ENCODE measurements at places on chromosomes 16 and 17.

- peak; percentile 83 for DNase-seq
These were observed 1.1 kb upstream of the CRHR1 start for GRCh38 chr17:45782889-45783592.

GRCh38 chr16:11526655-11527350, 59.9 kb downstream of the LITAF start:
- no peak for DNase-seq

DNA sequence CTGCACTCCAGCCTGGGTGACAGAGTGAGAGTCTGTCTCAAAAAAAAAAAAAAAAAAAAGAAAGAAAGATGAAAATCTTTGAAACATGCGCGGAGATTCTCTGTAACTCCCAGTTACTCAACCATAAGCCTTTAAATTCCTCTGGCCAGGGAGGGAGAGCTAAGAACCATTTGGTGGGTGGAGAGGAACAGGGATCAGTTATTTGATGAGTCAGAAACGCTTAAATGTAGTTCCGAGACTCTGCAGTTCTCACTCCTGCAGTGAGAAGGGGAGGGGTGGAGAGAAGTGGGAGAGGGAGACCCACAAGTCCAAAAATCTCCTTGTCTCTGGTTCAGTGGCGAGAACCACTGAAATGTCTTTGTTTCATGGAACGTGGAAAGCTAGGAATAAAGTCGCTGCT, 266.7 kb downstream of the SOX9 start:
- no peak for DNase-seq

- no peak for DNase-seq
These were observed 43.2 kb upstream of the MRPS23 start for GRCh38 chr17:57892820-57893595.

Measured in endothelial cell (in vitro differentiated cells).